ENCODE measurements at places on chromosomes 6 and 20.

GRCh38 chr6:149202952-149203351, 114.6 kb upstream of the TAB2 start:
- DNase-seq = no peak

DNA sequence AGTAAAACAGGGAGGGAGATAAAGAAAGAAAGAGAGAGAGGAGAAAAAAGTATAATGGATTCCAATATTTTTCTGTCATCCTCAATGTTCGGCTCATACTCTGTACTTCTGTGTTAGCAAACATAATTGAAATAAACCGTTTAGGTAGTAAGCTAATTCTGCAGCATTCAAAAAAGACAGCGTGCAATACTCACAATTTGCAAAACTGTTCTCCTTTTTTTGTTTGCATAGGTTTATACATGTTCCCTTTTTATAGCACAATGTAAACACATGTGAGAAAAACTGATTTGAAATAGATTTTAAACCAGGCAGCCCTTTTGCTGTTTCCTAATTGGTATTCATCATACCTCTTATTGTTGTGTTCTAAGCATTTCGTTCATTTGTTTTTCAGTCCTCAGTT, 188.9 kb downstream of the PLCB1 start:
- DNase-seq = no peak

DNA sequence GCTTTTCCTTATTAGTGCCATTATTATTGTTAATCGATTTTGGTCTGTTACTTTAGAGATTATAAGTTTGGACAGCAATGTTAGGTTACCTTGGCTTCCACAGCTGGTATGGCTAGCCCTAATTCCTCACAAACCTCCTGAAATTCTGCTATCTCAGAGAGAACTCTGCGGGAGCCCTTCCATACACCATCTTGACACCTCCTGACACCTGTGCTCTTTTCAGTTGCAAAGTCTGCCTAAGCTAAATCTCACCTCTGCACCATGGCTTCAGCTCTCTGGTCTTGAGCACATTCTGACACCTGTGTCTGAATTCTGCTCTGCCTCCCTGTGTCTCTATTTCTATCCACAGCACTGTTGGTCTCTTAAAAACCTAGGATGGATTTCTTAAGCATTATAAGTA, 106.5 kb downstream of the DCDC2 start:
- DNase-seq = no peak

DNA sequence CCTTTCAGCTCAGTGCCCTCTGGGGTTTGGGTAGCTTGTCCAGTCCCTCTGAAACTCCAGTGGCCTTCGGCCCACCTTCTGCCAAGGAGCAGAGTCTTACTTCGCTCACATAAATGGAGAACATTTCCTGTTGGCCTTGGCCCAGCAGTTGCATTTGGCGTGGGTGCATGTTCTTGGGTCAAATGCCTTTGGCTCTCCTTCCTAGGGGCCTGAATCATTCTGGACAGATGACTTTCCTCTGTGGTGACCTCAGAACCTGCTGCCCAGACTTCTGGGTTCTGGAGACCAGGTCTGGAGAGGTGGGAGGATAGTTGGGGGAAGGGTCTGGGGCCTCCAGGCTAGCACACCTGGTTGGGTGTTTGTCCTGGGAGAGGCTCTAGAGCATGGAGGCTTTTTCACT, 29.3 kb downstream of the BCAS4 start:
- no peak for DNase-seq

GRCh38 chr6:107618672-107619071, 128.8 kb downstream of the SOBP start:
- DNase-seq = peak; percentile 40

GRCh38 chr20:53829724-53830521, 236.3 kb upstream of the ZNF217 start:
- no peak for DNase-seq

- no peak for DNase-seq
These were observed 82.8 kb downstream of the TFAP2A start for GRCh38 chr6:10332111-10332510.

DNA sequence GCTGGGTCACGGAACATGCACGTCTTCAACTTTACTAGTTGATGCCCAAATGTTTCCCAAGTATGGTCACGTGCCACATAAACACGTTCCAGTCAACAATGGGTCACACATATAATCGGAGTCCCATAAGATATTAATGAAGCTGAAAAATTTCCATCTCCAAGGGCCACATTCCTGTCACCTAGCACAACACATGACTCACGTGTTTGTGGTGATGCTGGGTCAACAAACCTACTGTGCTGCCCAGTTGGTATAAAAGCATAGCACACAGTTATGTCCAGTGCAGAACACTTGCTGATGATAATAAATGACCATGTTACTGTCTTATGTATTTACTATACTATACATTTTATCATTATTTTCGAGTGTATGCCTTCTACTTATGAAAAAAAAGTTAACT, 68.0 kb upstream of the INSM1 start:
- no peak for DNase-seq

- DNase-seq = no peak
These were observed 13.4 kb downstream of the CST7 start for GRCh38 chr20:24962510-24962909.

DNA sequence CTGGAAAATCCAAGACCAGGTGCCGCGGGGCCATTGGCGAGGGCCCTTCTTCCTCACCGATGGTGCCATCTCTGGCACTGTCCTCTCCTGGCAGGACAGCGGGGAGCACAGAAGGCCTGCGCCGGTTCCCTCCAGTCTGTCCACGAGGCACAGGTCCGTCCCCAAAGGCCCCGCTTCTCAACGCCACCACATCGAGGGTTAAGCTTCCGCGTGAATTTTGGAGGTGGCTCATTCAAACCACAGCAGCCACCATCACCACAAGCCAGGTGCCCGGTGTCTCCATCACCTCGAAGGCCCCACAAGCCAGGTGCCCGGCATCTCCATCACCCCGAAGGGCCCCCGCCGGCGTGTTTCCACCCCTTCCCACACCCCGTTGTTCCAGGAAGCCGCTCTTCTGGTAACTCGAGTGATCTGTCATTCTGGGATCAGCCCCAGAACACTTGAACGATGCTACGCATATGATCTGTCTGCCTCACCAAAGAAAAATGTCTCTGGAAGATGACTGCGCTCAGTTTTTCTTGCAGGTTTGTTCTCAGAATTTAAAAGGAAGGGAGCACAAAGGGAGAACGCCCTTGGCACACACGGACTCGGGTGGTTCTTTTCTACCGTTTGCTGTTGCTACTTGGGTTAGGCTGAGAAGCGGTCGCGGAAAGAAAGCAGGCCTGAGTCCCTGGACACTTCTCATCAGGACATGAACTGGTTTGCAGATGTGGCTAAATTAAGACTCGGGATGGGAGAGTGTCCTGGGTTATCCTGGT, 9.9 kb upstream of the KIF25 start:
- DNase-seq = no peak

GRCh38 chr6:6649824-6650349, 61.4 kb downstream of the LY86 start:
- no peak for DNase-seq

DNA sequence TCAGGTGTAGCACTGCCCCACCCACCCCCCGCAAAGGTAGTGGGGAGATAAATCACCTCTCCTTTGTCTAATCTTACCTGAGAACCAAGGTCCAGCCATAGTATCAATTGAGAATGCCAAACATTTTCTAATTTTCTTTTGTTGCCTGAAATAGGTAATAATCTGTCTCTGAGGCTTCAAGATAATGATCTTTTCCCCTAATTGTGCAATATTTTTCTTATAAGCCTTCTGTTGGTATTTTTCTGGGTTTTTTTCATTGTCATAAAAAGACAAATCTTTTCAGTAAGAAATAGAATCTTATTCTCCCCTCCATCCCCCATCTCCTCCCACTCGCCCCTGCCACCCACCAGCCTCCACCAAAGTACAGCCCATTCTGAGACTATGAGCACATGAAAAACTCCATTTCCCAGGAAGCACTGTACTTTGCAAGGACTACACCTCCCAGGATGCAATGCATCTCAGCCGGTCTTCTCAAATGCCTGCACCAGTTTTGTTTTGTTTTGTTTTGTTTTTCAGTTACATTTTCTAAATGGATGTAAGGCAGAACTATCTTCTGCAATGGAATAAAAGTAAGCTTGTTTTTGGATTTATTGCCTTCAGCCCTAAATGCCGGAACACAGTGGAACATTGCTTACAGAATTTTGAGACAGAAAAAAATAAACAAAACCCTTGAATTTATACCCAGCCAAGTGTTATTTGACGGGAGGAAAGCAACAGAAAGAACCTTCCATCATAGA, 268.0 kb downstream of the TFAP2A start:
- DNase-seq = no peak

- DNase-seq = no peak
These were observed 150.1 kb downstream of the DOK5 start for GRCh38 chr20:54625497-54625896.

DNA sequence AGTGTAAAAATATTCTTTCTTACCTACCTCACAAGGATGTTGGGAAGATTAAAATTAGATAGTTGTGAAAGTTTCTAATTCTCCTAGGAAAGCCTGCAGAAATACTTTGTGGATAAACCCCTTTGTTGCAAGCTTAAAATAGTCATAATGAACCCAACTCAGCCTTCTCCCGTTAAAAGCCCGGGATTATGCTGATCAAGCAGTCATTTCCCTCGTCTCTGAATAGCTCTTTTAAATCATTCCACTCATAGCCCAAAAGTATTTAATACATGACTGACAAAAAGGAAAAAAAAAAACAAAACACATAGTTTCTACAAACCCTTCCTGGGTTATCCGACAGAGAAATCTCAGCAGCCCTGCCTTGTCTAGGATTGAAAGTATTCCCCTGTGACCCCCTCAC, 10.9 kb upstream of the METTL24 start:
- DNase-seq = no peak

- no peak for DNase-seq
These were observed 14.2 kb downstream of the SLC22A23 start for GRCh38 chr6:3442431-3443220.

DNA sequence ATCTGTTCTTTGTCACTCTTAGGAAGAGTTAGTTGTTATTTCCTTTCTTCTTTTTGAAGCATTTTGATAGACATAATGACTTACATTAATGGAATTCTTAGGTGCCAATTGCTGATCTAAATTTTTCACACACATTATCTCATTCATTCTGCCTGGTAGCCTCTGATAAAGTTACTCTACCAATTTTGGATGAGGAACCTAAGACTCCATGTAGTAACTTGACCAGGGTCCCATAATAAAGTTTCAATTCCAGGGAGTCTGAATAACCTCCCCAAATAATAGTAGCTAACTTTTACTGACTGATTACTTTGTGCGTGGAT, 73.2 kb upstream of the CITED2 start:
- no peak for DNase-seq

DNA sequence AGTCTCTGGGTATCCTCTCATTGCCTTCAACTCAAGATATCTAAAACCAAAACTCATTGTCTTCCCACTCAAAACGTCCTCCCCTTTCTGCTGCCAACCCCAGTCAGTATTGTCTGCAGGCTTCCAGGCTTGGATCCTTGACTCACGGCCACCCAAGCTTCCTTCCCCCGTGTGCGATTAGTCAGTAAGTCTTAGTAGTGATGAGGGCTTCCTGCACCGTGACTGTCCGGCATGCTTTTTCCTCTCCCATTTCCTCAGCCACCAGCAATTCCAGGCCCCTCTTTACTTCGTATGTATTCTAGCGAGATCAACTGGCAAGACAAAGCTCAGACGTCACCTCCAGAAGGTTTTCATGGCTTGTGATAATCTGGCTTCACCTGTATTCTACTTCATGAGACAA, 88.6 kb upstream of the DUSP22 start:
- DNase-seq = no peak

DNA sequence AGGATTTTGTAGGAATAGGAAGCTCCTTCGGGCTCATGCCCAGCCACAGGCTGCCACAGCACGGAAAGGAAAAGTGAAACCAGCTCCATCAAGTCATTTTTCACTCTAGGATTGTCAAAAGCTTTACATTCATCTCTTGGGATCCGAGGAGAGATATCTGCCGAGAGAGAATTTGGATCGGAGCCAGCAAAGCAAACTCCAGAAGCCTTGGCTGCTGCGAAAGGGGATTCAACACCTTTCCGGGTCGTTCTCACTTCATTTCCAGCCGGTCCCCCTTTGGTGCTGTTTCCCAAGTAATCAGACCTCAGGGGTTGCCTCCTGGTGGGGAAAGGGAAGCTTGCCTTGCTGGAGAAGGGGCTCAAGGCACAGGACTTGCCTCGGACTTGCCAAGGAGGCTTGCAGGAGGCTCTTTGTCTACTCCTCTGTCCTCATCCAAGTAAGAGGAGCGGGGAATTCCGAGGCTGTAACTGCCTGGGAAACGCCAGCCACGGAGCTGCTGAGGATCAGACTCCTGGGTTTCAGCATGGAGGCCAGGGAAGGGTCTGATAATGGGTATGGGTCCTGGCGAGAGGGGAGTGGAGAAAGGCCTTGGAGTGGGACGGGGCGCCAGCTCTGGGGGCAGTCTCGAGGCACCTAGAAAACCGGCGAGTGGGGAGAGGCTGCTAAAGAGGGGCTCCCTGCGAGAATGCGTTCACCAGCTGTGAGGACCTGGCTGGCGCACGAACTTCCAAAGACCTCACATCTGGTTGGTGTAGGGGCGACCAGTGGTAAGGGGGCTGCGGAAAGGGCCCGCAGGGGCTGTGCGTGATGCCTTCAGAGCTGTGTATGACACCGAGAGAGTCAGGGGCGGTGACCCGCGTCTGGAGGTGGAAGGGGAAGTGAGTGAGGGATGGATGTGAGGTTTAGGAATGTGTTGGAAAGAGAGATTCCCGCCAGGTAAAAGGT, 702 bp downstream of the ETV7 start:
- peak; percentile 9 for DNase-seq

- DNase-seq = no peak
These were observed 258.7 kb downstream of the TAF4 start for GRCh38 chr20:61806995-61807394.

GRCh38 chr6:104484626-104485025, 375.1 kb downstream of the HACE1 start:
- no peak for DNase-seq

DNA sequence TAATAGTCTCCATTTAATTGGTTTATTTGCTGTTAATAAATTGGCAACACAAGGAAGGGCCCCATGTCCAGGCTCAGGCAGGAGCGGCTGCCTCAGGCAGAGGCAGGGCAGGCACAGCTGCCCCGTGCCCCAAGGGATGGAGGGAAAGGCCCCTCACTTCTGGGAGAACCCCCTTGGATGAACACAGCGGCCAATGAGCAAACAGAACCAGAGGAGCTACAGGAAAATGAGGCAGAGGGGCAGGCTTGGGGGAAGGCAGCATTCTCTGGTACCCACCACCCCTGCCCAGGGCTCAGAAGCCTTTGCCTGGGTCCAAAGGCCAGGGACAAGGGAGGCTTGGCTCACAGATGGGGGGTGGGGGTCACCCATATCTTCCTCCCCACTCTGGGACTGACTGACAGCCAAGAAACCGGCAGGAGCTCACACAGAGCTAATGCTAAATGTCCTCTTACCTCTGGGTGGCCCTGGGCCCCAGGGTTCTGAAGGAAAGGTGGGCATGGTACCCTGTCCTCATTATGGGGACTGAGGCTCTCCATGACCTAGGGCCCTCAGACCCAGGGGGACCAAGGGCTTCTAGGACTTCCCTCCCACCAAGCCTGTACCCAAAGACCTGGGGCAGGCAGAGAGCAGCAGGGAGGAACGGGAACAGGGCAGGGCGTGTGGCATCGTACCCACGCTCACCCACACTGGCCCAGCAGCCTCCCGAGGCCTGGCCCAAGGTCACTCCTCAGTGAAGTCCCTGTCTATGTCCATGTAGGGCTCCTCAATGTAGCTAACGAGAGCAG, 47.0 kb downstream of the MYH7B start:
- DNase-seq = no peak

GRCh38 chr6:13668291-13668928, 43.2 kb downstream of the RANBP9 start:
- no peak for DNase-seq

All from effector memory CD8-positive, alpha-beta T cell (primary cell).